Left lung (tissue), 14 donors: ENCODE measurements at places on chromosomes 13 and 19. TPM values are rescaled to one million over a fixed set of nuclear protein-coding genes. Genes with fewer than 3 reads are reported as not detected.
A peak's percentile ranks its signal among the peaks of the same experiment; 100 is the strongest.

Gene CCDC9
- polyA plus RNA-seq: 26.1 TPM

Gene LRP3
- polyA plus RNA-seq: 25.0 TPM

Gene NANOS3
- 3.1 TPM for polyA plus RNA-seq

Gene LGALS7B
- 0.49 TPM for polyA plus RNA-seq

Gene PEX11G
- 5.4 TPM for polyA plus RNA-seq

Gene LNX2
- polyA plus RNA-seq: 16.3 TPM

Gene TLE2
- polyA plus RNA-seq: 166 TPM

- no peak for DNase-seq
These were observed 16.3 kb upstream of the PSMD8 start for GRCh38 chr19:38358071-38358470.

DNA sequence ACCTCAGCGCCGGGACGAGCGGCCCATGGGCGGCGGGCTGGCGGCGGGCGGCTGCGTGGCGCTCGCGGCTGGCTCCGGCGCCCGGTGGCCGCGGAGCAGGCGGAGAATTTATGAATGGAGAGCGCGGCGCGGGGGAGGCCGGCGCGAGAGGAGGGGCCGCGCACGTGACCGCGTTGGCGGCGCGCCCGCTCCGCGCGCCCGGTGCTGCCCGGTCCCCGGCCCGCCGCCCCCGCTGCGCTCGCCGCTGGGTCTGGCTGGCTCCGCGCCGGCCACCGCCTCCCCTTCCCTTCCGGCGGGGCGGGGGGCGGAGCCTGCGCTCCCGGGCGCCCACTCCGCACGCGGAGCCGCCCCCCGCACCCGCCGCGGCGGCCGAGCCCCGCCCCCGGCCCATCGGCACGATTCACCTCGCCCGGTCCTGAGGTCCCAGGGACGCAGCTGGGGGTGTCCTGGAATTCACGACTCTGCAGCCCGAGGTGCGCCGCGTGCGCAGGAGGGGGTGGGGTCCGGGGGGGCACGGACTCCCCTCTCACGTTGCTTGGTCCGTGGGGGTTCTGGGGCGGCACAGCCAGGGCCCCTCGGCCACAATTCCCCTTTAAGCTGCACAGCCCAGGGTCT, at the start of gene CBARP:
TSS of gene CBARP (minus strand) at position 252 of the 615 bp plus-strand sequence. CDS start 1,905 bp downstream, outside the sequence.
- no peak for DNase-seq

GRCh38 chr19:58003174-58003828, 681 bp upstream of the ZNF606 start:
- no peak for DNase-seq

- DNase-seq: no peak
These were observed 22.2 kb downstream of the FAM187B start for GRCh38 chr19:35206379-35206778.

DNA sequence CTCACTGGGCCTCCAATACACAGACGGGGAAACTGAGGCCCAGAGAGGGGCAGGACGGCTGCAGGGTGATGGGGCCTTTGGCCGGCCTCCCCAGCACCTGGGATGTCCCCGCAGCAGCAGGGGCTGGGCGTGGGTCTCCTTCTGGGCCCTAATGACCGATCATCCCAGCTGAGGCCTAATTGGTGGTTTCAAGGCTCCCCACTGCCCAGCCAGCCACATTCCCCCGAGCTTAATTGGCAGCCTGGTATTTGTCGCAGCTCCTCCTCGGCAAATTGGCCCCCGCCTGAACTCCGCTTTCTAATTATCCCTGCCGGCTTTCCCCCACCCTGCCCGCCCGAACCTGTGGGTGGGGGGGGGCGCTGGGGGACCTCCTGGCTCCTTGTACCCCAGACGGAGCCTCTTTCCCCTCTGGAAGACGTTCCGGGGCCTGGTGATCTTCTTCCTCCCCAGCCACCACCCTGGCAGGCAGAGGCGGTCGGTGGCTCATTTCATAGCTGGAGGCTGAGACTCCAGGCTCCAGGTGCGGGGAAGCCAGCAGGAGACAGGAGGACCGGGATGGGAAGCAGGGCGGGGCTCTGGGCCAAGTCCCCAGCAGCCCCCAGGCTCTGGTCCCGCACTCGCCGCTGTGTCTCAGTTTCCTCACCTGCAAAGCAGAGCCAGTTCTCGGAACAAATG, 27.2 kb upstream of the WDR18 start:
- peak; percentile 49 for DNase-seq

DNA sequence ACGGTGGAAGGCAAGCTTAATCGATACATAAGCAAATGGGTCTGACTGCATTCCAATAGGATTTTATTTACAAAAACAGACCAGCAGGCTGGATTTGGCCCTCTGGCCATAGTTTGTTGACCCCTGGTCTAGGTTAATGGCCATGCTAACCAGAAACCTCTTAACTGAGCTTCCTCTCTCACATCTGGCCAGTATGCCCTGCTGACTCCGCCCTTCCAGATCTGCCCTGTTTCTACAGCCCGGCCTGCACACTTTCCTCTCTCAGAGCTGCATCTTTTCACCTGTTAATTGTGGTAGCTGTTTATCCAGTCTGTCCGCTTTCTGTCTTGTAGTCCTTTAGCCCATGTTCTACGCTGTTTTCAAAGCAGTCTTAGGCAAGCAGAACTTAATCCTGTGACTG, 25.6 kb downstream of the EDNRB start:
- no peak for DNase-seq

- DNase-seq: no peak
These were observed 65.1 kb downstream of the FLT1 start for GRCh38 chr13:28429685-28430290.

GRCh38 chr13:41352935-41353840, 42.1 kb downstream of the NAA16 start:
- DNase-seq: peak; percentile 36

DNA sequence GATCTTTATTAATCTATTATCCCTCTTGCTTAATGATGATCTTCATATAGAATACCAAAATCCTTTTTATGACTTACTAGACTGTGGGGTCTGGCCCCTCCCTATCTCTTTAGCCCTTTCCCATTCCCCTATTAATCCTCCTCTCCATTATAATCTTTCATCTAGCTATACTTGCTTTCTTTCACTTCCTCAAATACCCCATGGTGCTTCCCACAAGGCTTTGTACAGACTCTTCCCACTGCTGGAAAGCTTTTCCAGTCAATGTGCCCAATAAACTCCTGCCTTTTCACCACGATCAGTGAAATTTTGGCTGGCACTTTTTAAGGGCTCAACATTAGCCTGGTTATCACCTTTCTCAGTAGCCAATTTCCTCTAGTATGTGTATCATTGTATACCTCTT, 3.2 kb upstream of the EBPL start:
- no peak for DNase-seq

DNA sequence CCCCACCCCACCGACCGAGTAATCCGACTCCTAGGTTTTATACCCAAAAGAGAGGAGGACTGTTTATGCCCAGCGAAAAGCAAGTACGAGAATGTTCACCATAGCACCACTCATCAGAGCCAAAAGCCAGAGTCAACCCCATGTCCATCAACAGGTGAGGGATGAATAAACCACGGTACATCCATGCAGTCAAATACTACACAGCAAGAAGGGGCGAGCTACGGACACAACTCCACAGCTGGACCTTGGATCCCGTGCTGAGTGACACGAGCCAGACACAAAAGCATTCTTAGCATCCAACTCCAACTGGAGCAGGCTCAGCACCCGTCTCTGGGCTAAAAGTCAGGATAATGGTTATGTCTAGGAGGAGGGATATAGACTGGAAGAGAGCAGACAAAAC, 12.2 kb upstream of the RABAC1 start:
- DNase-seq: no peak

GRCh38 chr19:48899781-48900476, at the start of gene NUCB1:
Gene NUCB1, plus strand, starts transcription at chr19:48900312. Its CDS starts 485 bp downstream, at chr19:48900797.
- peak; percentile 99 for DNase-seq

GRCh38 chr13:48653472-48653939, at the start of gene CYSLTR2:
Gene CYSLTR2, plus strand, starts transcription at chr13:48653929. Its CDS starts 52,889 bp downstream, at chr13:48706818.
- DNase-seq: no peak
